RPMI8226 (cell line): ENCODE measurements at places on chromosomes 3 and 15.

DNA sequence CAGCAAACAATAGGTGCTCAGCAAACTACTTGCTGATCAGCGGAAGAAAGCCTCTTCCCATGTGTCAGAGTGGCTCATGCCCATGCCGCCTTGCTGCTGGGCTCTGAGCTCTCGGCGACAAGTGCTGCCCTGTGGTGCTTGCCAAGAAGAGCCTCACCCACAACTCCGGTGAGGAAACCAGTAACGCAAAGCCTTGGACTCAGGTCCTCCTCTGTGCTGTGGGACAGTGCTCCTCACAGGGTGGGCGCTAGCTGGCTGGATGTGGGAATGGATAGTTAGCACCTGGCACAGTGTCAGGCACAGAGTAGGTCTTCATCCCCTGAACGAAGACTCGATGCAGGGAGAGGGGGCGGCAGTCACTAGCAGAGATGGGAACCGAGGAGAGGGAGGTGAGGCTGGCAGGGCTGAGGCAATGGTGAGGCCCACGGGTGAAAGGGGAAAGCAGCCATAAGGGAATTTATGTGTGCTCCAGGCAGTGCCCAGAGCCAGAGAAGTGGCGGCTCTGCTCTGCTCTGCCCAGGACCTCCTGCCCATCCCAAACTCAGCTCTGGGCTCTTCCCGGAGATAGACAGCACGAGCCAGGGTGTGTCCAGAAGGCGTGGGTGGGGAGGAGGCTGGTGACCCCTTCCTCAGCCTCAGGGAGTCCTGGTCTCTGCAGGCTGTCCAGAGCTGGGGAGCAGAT, 55.7 kb downstream of the IQSEC1 start:
- peak; percentile 54 for DNase-seq

- DNase-seq: no peak
These were observed 116.3 kb downstream of the RPL22L1 start for GRCh38 chr3:170753421-170754310.

- no peak for DNase-seq
These were observed at the start of gene ENTPD3 for GRCh38 chr3:40387001-40387894. Gene ENTPD3 (plus strand): TSS chr3:40387184. CDS start chr3:40388058, 874 bp downstream.

- no peak for DNase-seq
These were observed 396.6 kb upstream of the TMCO5A start for GRCh38 chr15:37537802-37538201.

DNA sequence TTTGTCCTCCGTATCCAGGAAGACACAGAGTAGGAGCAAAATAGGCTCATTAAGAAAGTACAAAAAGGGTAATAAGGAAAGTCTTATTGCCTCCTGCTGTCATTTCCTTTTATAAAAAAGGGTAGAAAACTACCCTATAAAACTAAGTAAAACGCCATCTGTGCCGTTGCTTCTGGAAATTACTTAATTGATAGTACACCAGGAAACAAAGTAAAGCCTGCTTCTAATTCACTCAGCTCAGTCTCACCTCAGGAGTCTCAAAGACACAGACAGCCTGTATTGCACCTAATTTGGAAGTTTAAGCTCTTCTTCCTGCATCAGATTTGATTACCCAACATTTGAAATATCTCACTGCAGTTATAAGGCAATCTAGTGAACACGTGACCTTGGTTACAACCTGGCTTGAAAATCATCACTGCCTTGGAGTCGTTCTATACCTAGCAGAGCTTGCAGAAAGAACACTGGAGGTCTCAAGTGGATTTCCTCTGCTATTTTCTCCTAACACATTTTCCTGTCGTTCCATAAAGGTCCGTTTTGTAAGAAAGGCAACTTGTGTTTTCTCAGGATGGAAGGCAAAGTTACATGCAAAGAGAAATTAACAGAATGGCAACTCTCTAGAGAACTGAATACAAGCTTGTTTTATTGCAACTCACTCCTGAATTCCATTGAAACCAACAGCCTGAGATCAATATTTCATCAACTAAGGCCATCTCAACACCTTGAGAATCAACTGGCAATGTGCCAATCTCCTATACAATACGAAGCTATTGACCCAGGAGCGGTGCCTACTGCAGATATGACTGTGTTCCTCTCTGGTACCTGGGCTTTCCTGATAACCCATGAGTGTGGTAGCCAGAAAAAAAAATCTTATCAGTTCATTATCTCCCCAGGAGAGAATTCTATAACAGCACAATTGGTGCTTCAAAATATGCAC, 203.3 kb upstream of the LMCD1 start:
- no peak for DNase-seq

DNA sequence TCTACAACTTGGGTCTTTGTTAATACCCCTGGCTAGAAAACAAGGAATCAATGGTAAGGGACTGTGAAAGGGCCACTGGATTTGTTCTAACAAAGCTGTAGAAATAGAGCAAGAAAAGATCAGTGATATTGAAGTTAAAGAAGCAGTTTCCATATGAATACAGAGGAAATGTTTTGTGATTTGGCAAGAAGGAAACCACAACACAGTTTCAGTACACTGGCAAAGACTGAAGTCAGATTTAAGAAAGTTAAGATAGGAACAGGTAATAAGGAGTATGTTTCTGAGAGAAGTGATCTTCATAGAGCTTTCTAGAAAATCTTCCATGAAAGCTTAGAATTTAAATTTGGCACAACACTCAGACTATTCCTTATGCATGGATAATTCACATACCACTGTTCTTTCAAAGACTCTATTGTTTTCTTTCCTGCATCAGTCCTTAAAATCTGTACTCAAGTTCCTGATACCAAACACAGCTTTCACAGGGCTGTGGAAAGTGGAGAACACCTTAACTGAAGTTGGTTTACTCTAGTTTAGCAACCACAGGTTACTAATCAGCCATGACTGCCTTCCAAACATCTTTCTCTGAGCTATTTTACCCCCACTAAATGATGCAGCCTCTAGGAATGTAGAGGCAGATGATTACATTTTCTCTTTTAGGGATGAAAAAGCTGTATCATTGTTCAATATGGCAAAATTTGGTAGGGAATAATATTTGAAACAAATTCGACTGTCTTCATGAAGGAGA, 32.4 kb upstream of the ALCAM start:
- DNase-seq: no peak

- no peak for DNase-seq
These were observed 8.3 kb upstream of the USP8 start for GRCh38 chr15:50415752-50416404.

- DNase-seq: no peak
These were observed 10.6 kb downstream of the MELTF start for GRCh38 chr3:197019021-197019420.

- DNase-seq: no peak
These were observed 36.2 kb upstream of the ARID3B start for GRCh38 chr15:74504836-74505235.

DNA sequence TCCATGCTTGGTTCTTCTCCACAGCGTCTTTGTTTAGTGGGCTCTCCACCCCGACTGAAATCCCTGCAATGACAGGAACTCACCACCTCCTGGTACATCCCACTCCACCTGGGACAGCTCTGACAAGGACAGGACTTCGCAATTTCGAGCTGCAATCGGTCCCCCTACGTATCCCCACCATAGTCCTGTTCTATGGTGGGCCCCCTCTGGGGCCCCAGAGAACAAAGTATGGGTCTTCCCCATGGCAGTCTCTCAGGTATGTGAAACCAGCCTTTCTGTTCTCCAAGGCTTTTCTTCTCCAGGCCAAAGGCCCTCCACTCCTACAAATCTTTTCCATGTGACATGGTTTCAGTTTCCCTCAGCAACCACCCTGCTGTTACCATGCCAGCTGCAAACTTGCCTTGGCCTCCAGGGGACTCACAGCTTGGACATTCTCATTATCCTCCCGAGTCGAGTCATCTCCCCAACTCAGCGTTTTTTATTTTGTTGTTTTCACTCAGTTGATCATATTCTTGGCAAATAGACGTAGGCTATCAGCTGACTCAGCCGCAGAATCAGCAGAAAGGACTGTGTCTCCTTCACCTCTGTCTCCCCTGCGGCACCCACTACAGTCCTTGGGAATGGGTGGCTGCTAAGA, 233.3 kb downstream of the OPA1 start:
- peak; percentile 92 for DNase-seq

- no peak for DNase-seq
These were observed 12.4 kb downstream of the CACNA2D2 start for GRCh38 chr3:50491023-50491422.

GRCh38 chr3:20080956-20081554, 40.8 kb downstream of the KAT2B start:
- peak; percentile 95 for DNase-seq

DNA sequence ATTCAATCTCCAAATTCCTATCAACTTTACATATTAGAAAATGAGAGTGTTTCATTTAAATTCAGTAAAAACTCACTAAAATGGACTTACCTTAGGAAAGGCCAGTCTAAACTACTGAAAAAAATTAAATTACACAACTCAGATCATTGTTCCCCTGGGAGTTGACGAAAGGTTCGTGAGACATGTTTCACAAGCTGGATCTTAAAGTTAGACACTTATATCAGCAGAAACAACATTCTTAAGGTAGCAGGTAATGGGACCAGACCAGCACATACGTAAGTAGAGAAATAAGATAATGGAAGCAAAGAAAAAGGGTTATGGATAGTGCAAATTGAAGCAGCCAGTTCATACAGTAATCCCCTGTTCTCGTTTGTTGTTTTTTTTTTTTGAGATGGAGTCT, 8.9 kb downstream of the RFX7 start:
- DNase-seq: no peak

- DNase-seq: no peak
These were observed 33.1 kb downstream of the POLG start for GRCh38 chr15:89301304-89302089.

DNA sequence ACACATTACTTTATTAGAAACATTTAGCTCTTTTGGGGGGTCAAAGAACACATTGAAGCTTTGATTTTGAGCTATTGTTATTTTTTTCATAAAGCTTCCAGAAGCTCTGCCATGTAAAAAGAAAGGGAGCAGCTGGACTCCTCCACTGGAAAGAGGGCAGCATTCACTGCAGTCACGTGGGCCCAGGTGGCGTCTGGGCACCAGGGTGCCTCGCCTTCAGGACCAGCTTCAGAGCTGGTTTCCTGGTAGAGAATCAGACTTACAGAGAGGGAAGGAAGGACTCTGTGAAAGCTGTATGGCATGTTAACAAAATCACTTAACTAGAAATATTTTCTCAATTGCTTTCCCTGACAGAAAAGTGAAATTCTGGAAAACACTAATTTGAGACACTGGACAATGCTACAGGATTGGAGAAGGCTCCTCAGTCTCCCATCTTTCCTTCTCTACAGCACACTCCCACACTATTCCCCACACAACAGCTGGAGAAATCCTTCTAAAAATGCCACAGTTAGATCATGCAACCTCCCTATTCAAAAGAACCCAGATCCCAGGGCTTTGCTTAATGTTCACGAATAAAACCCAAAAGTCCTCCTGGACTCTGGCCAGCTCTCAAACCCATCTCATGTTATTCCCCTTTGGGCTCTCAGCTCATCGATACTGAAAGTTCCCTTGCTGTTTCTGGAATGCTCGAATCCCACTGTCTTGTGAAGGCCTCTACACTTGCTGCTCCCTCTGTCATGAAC, 83.2 kb downstream of the NFKBIZ start:
- no peak for DNase-seq

- DNase-seq: no peak
These were observed 12.6 kb downstream of the GHRL start for GRCh38 chr3:10280177-10280529.

DNA sequence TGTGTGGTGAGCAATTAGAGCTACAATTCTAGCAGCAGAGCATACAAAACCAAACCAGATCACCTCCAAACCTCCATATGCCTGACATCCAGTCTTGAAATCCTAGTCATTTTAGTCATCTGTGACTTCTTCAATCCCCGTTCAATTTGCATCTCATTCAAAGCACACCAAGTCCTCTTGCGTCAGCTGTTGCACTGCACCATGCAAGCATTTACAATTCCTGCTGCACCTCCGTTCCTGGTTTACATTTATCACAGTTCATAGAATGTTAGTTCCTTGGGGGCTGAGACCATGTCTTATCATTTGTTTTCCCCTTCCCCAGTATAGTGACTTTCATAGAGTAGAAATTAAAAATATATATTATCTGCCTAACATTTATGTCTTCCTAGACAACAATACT, 116.9 kb downstream of the BDH1 start:
- no peak for DNase-seq

GRCh38 chr3:62795978-62796657, 79.1 kb downstream of the CADPS start:
- DNase-seq: no peak

- no peak for DNase-seq
These were observed 501.7 kb upstream of the ARPP21 start for GRCh38 chr3:35137612-35138011.

- peak; percentile 34 for DNase-seq
These were observed 13.5 kb upstream of the MECOM start for GRCh38 chr3:169676925-169677537.

DNA sequence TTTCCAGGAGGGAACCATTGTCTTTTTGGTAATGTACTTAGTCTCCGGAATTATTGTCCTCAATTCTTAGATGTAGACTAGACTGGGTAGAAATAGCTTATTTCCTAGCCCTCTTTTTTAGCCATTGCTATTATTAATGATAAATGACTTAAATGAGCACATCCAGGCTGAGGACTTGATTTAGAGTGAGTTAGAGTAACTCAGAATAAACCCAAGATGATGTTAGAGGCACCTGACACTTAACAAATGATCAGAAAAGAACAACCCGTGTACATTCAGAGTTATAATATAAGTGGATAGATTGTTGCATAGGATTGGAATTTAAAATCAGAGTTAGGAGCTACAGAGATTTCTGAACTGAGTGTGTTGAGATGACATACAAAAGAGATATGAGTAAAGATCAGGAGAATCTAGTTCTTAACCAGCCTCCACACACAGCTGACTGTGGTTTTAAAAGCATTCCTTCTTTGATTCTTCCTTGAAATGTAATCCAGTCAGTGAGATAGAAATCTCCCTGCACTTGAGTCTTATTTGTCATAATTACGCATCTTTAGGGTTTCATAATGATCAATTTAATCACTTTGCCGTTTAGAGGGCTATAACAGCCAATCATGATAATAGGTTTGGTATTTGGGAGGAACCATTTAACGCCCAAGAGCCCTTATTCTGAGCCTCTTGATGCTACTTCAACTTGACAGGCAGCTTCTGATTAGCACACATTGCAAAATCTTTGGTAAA, 366.5 kb downstream of the GAP43 start:
- DNase-seq: no peak

GRCh38 chr3:16200411-16200810, 25.9 kb downstream of the GALNT15 start:
- peak; percentile 75 for DNase-seq

- DNase-seq: no peak
These were observed 64.9 kb downstream of the CMSS1 start for GRCh38 chr3:99882436-99883137.
